ENCODE measurements at places on chromosomes 12 and 14. TPM values are rescaled to one million over a fixed set of nuclear protein-coding genes. Genes with fewer than 3 reads are reported as not detected.

GRCh38 chr14:24784981-24785380 is 151.0 kb upstream of the GZMB start:
- ATAC-seq, result no peak

DNA sequence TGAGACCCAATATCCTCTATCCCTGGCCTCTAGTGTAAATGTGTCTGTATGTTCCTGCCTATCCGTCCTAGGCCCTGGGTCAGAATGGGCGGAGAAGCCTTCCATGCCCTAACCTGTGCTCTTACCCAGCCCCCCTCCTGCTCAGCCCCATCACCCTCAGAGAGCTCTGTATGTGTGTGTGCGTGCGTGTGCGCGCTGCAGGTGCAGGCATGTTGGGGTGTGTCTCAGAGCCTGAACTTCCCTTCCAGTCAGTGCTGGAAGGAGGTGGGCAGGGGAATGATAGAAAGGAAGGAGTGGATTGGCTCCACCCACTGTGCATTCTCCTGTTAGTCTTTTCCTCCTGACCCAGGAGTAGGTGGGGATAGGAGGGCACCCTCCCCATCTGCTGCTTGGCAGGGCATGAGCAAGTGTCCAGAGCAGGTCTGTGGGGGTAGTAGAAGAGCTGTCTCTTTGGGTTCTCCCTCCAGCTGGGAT is 7.2 kb downstream of the NAB2 start:
- no peak for ATAC-seq

DNA sequence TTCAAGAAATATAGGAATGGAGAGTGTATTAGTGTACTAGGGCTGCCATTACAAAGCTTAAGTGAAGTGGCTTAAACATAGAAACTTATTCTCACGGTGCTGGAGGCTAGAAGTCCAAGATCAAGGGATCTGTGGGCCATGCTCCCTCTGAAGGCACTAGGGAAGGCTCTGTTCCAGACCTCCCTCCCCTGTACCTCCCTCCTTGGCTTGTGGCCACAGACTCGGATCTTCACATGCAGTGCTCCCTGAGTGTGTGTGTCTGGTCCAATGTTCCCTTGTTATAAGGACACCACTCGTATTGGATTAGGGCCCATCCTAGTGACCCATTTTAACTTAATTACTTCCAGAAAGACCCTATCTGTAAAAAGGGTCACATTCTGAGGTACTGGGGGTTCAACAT is 225.6 kb downstream of the VRK1 start:
- no peak for ATAC-seq

The STAC3 gene
- total RNA-seq, result 0.32 TPM

DNA sequence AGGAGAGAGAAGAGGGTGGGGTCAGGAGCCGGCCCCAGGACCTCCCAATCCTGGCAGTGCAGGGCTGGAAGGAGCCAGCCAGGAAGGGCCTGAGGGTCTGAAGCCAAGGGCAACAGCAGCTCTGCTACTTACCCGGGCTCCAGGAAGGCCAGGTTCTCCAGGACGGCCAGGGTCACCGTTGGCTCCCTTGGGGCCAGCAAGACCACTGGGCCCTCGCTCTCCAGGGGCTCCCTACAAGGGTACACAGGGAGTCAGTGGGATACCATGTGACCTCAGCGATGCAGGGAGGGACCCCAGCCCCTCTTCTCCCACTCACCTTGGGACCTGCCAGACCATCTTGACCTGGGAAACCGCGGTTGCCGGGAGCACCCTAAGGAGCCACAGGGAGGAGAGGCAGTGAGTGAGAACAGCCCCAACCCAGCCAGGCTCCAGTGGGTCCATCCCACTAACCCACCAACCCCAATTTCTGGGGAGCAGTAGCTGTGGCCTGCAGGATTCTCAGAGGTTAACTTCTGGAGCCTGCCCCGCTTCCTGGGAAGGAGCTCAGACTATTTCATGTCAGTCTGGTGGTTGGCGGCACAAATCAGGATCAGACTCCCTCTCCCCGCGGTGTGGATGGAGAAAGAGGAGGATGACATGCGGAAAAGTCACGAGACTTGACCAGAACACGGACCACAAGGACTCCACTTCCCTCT is 18.5 kb downstream of the COL2A1 start:
- no peak for ATAC-seq

DNA sequence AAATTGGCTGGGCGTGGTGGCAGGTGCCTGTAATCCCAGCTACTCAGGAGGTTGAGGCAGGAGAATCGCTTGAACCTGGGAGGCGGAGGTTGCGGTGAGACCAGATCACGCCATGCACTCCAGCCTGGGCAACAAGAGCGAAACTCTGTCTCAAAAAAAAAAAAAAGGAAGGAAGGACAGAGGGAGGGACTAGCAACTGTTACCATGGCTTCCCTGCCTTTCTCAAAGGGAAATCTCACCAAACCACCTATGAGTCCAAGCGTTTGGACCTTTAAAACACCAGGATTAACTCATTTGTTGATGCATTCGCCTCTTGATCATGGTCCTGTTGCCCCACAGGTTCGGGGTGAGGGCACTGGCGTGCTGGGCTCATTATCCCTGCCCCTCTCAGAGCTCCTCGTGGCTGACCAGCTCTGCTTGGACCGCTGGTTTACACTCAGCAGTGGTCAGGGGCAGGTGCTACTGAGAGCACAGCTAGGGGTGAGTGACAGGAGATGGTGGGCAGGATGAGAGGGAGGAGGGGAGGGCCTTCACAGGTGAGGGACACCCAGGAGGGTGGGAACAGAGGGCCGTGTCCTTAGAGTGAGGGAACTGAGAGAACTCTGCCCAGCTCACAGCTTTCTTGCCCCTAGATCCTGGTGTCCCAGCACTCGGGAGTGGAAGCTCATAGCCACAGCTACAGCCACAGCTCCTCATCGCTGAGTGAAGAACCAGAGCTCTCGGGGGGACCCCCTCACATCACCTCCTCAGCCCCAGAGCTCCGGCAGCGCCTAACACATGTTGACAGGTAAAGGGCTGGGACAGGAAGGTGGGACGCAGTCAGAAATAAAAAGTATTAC is 10.2 kb upstream of the MYL6B start:
- ATAC-seq, result no peak

The APOF gene
- not detected for total RNA-seq

- ATAC-seq, result no peak
Observed at GRCh38 chr14:33726685-33727084, 224.2 kb downstream of the EGLN3 start.

GRCh38 chr14:23093991-23094665 is 808 bp downstream of the ACIN1 start:
- ATAC-seq, result no peak

- ATAC-seq, result no peak
Observed at GRCh38 chr14:35298351-35298750, 6.2 kb downstream of the PSMA6 start.

The ZNF891 gene
- 2.9 TPM for total RNA-seq

DNA sequence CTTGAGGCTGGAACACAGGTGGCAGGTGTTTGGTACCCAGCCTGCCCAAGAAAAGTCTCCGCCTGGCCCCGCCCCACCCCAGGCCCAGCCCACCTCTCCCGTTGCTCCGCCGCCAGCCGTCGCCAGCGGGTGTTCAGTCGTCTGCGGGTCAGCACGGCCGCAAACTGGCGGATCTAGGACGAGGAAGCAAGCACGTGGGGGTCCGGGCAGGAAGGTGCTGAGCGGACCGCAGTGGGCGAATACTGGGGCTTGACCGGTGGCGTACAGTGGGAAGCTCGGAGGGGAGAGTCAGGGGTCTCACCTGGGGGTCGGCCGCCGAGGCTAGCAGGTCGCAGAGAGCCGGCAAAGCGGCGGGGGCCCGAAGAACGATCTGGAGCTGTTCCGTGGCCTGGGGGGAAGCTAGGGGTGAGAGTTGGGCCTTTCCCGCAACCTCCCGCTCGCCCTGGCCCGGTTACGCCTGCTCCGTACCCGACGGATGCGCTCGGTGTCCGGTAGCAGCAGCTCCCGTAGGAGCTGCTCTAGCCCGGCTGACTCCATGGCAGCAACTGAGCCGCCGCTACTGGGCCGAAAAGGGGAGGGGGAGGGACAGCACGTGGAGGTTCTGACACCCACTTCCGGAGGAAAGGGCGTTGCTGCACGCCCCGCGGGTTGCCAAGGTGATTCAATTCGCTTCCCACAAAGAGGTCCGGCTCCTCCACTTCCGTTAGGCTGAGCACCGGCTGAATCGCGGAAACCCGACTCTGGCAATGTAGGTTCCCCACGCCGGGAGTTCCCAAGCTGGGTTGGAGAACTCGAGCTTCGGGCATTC is at the start of gene IPO4:
TSS of gene IPO4 (minus strand) at position 566 of the 808 bp plus-strand sequence. CDS start at position 537, 29 bp downstream.
- ATAC-seq, result peak; percentile 97

- ATAC-seq, result no peak
Observed at GRCh38 chr14:44531658-44532057, 24.6 kb upstream of the FSCB start.

GRCh38 chr12:54991991-54992375 is 7.4 kb upstream of the TESPA1 start:
- no peak for ATAC-seq

The EFS gene
- total RNA-seq, result 11.8 TPM

DNA sequence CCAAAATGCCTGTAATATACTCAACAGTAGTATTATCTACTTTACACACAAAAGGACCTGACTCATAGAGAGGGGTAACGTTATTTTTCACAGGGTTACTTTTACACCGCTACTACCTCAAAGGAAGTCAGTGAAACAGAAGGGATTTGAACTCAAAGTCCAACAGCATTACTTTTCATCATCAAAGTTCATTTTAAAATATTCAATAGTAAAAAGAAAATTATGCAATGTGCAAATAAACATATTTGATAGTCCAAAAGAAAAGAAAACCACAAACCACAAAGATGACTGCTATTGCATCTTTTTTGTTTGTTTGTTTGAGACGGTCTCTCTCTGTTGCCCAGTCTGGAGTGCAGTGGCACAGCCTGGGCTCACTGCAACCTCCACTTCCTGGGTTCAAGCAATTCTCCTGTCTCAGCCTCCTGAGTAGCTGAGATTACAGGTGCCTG is 15.5 kb downstream of the KIF21A start:
- no peak for ATAC-seq

The CACNA1C gene
- total RNA-seq, result 96.2 TPM

- no peak for ATAC-seq
Observed at GRCh38 chr14:83347874-83348273, 1814.2 kb upstream of the SEL1L start.

DNA sequence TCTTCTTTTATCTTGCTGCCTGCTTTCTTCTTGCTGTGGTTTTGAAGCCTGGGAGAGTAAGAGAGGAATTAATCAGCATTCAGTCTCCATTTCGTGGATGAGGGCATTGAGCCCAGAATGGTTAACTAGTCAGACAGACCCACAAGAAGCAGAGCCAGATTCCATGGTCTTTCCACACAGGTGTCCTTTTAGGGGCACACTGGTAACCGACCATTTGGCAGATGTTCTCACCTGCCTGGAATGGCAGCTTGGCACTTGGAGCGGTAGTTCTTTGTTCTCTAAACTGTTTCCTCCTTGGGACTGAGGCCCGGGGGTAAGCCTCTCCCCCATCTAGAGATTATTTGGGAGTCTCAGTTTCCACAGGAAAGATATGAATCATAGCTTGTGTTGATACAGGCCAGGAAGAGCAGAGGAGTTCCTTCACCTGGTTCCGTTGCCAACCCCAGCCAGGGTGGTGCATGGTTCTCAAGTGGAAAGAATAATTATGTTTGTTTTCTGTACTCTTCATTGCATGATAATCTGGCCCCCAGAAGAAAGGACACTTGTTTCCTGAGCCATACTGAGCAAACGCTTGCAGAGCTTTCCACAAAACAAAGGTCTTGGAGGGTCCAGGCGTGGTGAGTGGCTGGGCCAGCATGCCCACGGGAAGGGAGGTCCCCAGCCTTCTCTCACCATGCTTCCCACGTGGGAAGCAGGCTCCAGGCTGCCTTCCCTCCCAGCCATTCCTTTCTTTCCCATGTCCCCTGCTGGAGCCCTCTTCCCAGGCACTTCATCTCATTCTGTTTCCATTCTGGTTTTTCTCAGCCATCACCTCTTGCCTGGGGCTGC is 2.0 kb upstream of the KRT75 start:
- ATAC-seq, result no peak

- ATAC-seq, result no peak
Observed at GRCh38 chr12:108363565-108363964, 24.5 kb upstream of the CMKLR1 start.

- ATAC-seq, result no peak
Observed at GRCh38 chr14:54338696-54339317, 58.0 kb upstream of the CDKN3 start.

The SDSL gene
- total RNA-seq, result 7.5 TPM

DNA sequence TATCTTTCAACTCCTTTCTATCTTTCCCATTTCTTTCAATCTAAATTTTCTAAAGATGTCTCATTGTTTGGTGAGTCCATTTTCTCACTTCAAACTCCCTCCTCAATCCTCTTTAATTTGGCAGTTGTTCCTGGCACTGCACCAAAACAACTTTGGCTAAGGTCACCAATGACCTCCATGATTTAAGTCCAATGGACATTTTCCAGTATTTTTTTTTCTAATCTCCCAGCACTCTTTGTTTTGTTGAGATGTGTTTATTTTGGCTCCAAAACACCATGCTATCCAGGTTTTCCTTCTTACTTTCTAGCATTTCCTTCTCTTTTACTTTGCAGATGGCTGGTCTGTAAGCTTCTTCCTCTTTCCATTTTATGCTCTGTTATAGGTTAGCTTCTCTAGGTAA is 42.5 kb upstream of the OTOGL start:
- no peak for ATAC-seq

The RNU4-1 gene
- not detected for total RNA-seq

The AQP5 gene
- total RNA-seq, result 7.8 TPM

The MMAB gene
- total RNA-seq, result 39.6 TPM

- no peak for ATAC-seq
Observed at GRCh38 chr12:80040075-80040738, 59.1 kb upstream of the OTOGL start.

- ATAC-seq, result no peak
Observed at GRCh38 chr14:101957406-101958234, 6.8 kb upstream of the DYNC1H1 start.

All from gastroesophageal sphincter (tissue), 4 donors.